Activated CD4-positive, alpha-beta T cell treated with anti-CD3 and anti-CD28 coated beads, Interleukin-2, amount 50 U/mL, for 1 hour (primary cell): ENCODE measurements at places on chromosomes 13 and 19.

- DNase-seq: no peak
Observed at GRCh38 chr19:17159466-17160393, 55.4 kb upstream of the USE1 start.

- DNase-seq: no peak
Observed at GRCh38 chr19:48686088-48686487, 9.7 kb upstream of the FUT2 start.

DNA sequence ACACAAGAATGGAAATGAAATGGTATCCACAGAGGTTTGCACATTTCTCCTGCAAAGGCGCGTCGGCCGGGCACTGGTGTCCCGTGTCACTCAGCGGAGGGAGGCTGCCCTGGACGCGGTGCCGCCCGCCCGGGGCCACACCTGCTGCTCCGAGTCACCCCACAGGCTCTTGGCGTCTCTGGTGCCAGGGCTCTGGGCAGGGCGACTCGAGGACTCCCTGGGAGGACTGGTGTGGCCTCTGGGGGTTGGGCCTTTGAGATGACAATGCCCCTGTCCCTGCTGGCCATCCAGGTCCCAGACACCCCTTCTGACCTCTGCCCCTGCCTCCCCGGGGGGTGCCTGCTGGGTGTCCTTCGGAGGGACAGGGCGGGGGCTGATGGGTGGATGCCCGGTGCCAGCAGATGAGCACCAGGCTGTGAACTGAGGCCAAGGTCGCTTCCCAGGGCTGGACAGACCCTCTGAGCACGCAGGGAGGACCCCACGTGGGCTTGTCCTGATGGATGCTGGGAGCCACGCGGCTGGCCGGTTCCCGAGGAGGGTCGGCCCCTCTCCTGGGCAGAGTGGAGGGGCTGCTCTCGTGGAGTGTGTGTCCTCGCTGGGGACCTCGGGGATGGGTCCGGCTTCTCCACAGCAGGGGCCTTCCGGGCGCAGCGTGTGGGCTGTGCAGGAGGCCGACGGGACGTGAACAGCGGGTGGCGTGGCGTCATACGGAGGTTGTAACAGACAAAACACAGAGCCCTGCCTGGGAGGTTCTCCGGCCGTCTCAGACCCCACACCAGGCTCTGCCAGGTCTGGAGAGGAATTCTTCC, 4.7 kb upstream of the CACTIN start:
- no peak for DNase-seq

- no peak for DNase-seq
Observed at GRCh38 chr13:106466691-106467426, 68.6 kb downstream of the EFNB2 start.

- no peak for DNase-seq
Observed at GRCh38 chr19:58394821-58395219, 636 bp upstream of the RNF225 start.

GRCh38 chr19:15584095-15584494, 30.9 kb upstream of the CYP4F8 start:
- no peak for DNase-seq

- no peak for DNase-seq
Observed at GRCh38 chr13:82740442-82740841, 1141.8 kb downstream of the SLITRK1 start.

GRCh38 chr13:24280720-24281119, 28.7 kb upstream of the C1QTNF9 start:
- DNase-seq: no peak

DNA sequence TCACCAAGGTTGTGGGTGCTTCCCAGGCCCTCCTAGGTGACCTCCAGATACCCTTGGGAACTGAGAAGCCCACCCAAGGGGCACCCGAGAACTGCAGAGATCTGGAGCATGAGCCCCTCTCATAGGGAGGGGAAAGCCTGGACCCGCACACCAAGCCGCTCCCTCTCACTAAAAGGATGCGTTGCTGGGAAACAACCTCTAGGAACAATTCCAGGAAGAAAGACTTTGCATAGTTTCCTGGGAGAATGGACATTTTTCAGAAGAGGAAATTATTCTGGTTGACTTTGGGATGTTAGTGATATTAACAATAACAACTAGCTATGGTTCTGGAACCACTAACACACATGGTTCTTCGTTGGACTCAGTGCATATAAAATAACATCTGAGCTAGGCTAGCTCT, 64.6 kb downstream of the SLC7A1 start:
- DNase-seq: no peak

- no peak for DNase-seq
Observed at GRCh38 chr19:31283701-31284100, 65.5 kb downstream of the TSHZ3 start.

DNA sequence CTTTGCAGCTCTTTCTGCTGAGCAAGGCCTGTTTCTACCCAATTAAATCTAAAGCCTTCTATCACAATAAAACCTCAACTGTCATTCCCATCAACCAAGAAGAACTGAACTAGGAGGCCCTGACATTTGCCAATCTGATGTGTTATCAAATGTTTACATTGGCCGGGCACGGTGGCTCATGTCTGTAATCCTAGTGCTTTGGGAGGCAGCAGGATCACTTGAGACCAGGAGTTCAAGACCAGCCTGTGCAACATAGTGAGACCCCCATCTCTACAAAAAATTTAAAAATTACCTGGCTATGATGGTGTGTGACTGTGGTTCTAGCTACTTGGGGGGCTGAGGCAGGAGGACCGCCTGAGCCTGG, 2.8 kb upstream of the FBXO17 start:
- DNase-seq: no peak

- no peak for DNase-seq
Observed at GRCh38 chr13:100833427-100833826, 158.8 kb upstream of the TMTC4 start.

DNA sequence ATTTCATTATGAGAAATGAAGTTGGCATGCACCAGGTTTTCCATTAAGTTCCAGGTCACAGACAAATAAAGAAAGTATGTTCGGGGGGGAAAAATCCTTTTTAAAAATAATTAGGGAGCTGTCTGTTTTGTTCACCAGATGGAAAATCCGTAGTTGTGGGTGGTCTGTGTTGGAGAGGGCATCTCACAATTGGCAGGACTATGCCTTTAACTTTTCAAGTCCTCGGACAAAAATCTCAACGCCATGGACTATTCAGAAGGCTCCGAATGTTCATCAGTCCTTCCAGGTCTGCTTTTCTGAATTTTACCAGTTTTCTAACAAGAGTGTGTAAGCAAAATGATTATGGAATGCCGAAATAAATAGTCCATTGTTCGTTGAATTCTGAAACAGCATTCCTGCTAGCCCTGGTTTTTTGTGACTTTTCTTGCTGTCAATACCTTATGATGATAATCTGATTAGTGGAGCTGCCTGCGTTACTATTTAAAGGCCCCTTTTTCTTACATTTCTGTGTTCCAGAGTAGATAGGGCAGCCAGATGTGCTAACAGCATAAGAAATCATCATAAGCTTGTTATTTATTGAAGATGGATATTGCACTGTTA, 146.9 kb downstream of the TM9SF2 start:
- DNase-seq: no peak

DNA sequence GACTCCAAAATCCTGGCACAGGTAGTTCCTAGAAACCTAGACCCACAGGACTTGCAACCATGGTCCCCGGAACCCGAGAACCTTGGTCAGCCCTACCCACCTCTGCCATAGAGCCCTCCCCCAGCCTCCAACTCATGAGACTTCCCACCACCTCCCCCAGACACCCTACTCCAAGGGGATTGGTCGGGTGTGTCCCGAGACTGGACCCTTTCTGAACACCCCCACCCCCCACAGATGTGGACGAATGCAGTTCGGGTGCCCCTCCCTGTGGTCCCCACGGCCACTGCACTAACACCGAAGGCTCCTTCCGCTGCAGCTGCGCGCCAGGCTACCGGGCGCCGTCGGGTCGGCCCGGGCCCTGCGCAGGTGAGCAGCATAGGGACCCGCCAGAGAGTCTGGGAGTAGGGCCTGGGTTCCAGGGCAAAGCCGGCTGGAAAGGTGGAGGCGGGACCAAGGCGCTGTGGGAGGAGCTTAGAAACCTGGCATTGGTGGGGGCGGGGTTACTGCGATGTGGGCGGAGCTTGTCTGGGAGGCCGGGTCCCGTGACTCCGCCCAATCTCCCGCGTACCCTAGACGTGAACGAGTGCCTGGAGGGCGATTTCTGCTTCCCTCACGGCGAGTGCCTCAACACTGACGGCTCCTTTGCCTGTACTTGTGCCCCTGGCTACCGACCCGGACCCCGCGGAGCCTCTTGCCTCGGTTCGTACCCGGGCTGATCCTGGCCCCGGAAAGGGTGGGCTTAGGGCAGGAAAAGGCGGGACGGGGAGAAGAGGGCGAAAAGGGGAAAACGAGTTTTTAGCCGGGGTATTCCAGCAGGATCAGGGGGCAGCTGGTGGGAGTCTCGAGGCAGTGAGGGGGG, 11.9 kb downstream of the LTBP4 start:
- DNase-seq: peak; percentile 72

- DNase-seq: no peak
Observed at GRCh38 chr13:38821770-38822551, 135.1 kb downstream of the FREM2 start.

DNA sequence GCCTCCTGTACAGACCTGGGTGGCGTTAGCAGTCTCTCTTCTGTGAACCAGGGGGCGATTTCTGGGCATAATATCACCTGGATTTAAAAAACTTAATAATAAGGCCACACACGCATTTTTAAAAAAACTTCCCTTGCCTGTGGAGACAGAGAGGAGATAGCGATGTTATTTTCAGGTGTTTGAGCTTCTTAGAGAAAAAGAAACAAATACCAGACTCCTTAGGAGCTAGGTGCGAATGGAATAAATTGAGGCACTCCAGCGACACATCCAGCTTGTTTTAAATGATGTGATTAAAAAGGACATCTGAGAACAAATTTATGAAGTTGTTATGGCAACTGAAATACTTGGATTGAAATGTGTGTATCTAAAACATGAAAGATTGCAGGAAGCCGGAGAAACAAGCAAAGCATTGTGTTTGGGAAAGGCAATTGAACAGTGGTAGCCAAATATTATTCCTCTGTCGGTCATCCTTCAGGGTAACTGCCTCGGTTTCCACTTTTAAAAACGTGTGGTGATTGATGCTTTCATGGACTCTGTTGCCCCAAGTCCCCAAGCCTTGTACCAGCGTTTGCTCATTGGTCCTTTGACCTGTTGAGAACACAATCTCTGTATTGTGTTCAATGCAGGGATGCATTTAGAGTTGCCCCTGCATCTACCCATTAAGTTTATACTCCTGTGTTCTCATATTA, 158.7 kb downstream of the TM9SF2 start:
- DNase-seq: no peak

- DNase-seq: no peak
Observed at GRCh38 chr13:57865600-57866294, 234.2 kb downstream of the PCDH17 start.

DNA sequence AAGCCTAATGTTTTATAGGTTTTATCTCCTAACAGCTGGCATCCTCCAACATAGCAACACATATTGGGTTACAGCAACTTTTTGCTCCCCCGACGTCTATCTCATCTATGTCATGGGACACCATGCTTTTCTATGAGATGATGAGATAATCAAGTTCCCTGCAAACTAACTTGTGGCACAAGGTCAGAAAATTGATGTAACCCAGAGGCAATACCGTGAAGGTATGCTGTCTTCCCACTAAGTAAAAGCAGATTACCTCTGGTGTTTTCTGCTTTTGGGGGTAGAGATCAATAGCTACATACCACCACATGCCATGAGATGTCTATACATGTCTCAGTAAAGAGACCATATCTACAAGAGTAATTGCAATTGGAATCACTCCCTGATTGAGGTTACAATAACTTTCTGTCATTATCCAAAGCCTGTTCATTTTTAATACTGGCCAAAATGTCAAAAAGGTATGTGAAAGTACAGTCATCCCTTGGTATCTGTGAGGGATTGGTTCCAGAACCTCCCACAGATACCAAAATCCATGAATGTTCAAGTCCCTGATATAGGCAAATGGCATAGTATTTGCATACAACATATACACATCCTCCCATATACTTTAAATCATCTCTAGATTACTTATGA, 131.3 kb downstream of the CYSLTR2 start:
- no peak for DNase-seq
